Liver (tissue), 10 donors: ENCODE measurements at places on chromosomes 2 and 18.
A peak's percentile ranks its signal among the peaks of the same experiment; 100 is the strongest.

DNA sequence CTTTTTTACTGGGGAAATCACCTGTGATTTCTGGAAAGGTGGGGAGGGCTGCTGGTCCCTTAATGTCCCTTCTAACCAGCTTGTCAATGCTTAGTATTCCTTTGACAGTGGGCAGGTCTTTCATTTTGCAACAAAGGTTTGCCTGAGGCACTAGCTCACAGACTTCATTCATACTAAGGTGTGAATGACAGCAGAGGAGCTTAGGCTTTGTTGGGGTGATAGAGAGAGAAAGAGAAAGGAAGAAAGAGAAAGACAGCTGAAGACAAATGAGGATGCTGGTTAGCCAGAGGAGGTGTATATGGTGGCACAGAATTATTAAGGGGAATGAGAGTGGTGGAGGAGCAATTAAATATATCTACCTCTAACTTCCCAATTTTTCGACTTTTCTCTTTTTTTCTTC is 28.9 kb upstream of the GTF2A1L start:
- DNase-seq, result no peak

GRCh38 chr2:64015898-64016297 is 3.3 kb downstream of the VPS54 start:
- no peak for DNase-seq

- DNase-seq, result no peak
Observed at GRCh38 chr18:48326901-48327675, 82.1 kb downstream of the ZBTB7C start.

GRCh38 chr2:96305979-96306308 is 598 bp upstream of the SNRNP200 start:
- DNase-seq, result no peak

DNA sequence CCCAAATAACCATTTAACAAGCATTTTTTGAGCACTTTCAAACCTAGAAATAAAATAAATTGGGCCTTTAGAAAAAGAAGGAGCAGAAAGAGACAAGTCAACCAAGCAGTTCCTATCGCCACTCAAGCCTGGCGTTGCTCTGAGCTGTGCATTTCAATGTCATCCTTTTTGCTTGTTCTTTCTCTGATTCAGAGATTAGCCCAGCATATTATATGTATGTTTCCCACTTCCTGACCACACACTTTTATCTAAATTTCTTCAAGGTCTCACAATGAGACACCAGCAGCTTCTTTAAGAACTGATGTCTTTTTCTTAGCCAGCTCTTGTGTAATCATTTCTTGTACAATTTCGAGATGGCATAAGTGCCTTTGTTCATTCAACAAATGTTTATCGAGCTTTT is 344.5 kb upstream of the ID2 start:
- DNase-seq, result no peak

DNA sequence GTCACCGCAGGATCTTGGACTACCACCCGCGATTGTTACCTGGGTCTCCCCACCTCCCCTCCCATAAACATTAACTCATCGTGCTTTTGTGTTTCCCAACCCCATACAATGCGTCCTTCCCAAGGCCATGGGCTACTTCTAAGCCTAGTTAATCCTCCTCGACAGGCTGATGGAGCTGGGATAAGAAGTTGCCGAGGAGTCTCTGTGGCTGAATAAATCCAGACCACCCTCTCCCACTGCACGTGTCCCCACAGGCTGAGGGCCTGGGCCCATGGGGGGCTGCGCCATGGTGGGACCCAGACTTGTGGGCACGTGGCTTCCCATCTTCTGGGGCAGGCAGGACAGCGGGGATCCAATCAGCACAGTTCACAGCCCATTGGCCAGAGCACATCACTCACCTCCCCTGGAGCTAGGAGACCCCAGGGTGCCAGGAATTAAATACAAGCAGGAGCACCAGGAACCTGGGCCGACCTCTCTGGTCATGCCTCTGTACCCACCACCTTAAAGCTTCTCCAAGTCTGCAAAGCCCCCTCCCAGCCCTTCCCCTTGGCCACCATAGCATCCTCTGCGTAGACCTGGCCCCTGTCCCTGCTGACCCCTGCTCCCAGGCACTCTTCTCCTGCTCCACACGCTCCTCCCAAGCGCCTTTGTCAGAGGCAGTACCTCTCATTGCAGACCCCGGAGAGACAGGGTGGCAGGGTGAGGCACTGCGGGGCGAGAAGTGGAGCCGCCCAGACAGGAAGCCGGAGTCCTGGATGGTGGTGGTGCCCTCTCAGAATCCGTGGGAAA is 51.0 kb upstream of the ID2 start:
- no peak for DNase-seq

DNA sequence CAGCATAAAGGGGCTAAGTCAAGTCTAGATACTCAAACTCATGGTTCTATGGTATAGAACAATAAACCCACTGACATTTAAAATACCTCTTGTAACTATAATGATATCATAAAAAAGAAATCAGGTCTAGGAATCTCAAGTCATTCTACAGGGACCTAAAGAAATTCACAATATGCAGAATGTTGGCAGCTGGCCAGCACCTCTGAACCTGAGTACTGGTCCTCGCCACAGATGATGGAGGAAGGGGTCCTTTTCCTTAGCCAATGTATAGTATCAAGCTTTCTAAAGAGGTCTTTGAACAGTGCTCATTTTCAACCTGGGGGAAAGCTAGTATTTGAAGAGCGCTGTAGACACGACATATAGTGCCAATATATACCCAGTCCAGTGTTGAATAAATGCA is 108.4 kb upstream of the ITGB6 start:
- no peak for DNase-seq

- DNase-seq, result no peak
Observed at GRCh38 chr2:156918410-156918809, 339.1 kb upstream of the GALNT5 start.

- no peak for DNase-seq
Observed at GRCh38 chr2:238425979-238426567, 654 bp upstream of the ASB1 start.

DNA sequence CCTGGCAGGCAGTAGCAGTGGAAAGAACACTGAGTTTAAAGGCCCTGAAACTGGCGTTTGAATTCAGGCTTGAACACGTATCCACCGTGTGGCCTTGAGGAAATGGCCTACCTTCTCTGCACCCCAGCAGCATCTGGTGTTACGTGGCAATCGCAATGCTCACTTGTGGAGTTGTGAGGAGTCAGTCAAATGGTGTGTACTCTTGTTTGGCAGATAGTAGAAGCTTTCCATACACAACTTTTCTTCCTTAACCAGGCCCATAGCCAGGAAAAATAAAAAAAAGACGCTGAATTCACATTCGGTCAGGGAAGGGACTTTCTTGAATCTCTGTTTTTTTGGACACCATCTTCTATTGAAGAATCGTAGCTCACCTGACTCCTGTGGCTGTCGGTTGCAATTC is 1101.5 kb upstream of the KLHL29 start:
- DNase-seq, result no peak

DNA sequence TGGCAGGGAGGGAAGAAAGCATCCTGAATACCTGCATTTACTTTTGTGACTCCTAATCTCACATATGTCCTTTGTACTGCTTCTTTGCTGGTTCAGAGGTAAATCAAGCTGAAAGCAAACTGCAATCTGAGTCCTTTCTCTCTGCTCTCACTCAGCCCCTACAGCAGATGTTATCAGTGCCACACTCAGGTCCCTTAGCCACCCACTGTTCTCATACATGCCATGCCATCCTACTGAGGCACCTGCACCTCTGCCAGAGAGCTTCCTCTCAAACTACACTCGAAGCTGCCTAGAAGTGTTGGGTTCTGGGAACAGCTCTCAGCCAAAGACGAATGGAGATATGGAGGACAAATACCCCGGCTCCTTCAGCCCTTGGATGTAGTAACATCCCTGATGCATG is 244.5 kb downstream of the TXNL1 start:
- no peak for DNase-seq

- peak; percentile 72 for DNase-seq
Observed at GRCh38 chr2:96470636-96471035, 34.5 kb downstream of the NEURL3 start.

DNA sequence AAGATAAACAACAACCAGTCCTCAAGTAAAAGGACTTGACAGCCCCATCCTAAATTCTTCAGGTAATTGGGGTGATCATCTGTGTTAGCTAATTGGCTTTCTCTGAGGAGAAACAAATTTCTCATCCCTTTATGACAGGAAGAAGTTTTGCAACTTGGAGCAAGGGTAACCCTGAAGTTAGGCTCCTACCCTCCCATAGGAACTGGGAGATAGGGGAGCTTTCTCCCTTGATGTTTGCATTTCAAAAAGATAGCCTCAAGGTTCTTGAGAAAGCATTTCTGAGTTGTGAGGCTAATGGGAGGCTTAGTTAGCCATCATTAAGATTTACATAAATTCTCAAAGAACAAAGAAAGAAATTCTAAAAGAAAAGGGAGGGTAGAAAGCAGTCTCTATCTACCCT is 95.4 kb downstream of the MAP2 start:
- no peak for DNase-seq

DNA sequence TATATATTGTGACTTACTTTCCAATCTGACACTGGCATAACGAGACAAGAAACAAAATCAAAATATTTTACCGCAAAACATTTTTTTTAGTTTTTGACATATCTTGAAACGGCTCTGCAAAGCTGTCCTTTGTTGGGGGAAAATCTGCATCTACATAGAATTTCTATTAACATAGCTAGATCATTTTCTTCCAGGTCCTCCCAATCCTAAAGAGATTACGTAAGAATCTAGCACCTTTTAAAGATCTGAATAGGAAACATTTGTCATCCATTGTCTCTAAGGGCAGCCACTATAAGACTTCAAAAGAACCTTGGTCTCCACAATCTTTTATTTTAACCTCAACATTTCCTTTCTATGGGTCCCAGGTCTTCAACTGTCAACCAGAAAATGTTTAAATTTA is 1.2 kb upstream of the MFF start:
- DNase-seq, result no peak

GRCh38 chr2:9074930-9075329 is 71.4 kb upstream of the MBOAT2 start:
- DNase-seq, result no peak

- no peak for DNase-seq
Observed at GRCh38 chr18:23442958-23443357, 10.1 kb upstream of the RIOK3 start.

- no peak for DNase-seq
Observed at GRCh38 chr2:191443446-191443845, 198.2 kb downstream of the MYO1B start.
